ENCODE measurements at places on chromosomes 16 and 17. TPM values are rescaled to one million over a fixed set of nuclear protein-coding genes. Genes with fewer than 3 reads are reported as not detected.

- DNase-seq: no peak
- H3K27me3 ChIP-seq: no peaks in the 10 kb centered on the region
- peaks cover 61% of the 10 kb centered on the region for H3K36me3 ChIP-seq
- no peak overlapping the region for H3K4me3 ChIP-seq
Observed at GRCh38 chr17:42005166-42005565, 12.1 kb downstream of the DNAJC7 start.

- no peak overlapping the region for H3K27ac ChIP-seq
- DNase-seq: no peak
- peaks cover 59% of the 10 kb centered on the region for H3K36me3 ChIP-seq
- H3K27me3 ChIP-seq: no peaks in the 10 kb centered on the region
Observed at GRCh38 chr16:1726661-1727502, 20.9 kb downstream of the MAPK8IP3 start.

GRCh38 chr16:58970775-58971174, 236.7 kb upstream of the GOT2 start:
- H3K4me1 ChIP-seq: no peaks in the 10 kb centered on the region
- H3K4me3 ChIP-seq: no peak overlapping the region
- DNase-seq: no peak
- H3K27me3 ChIP-seq: no peaks in the 10 kb centered on the region
- no peak overlapping the region for H3K27ac ChIP-seq

DNA sequence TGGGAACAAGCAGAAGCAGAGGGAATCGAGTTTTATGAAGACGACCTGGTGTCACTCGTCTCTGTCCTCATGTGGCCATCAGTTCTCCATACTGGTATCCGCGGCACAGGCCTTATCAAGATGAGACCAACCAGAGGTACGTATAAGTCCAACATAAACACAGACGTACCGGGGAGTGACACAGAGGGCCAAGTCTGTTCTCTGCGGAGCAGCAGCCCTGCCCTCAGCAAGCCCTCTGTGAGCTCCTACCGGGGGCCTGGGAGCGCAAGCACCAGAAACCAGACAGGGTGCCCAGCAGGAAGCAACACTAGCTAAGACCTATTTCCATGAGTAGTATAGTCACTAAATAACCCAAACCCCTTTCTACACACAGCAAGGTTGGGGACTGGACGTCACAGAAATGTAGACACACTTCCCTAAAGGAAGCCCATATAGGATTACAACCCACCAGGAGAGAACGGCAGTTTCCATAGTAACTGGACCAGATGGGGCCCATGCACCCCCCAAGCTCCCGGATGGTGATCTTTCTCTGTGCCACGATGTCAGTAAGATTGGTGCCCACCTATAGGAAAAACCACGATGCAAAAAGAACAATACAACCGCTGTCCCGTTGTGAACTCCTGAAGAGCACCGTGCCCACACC, 911 bp downstream of the ARL16 start:
- no peaks in the 10 kb centered on the region for H3K27me3 ChIP-seq
- peak; percentile 46 for DNase-seq
- H3K4me1 ChIP-seq: peaks cover 29% of the 10 kb centered on the region
- H3K27ac ChIP-seq: peak overlapping the region; percentile 56
- peaks cover 69% of the 10 kb centered on the region for H3K36me3 ChIP-seq
- peak overlapping the region; percentile 98 for H3K4me3 ChIP-seq

GRCh38 chr17:61239327-61239726, 160.3 kb upstream of the TBX2 start:
- no peak overlapping the region for H3K4me3 ChIP-seq
- no peak overlapping the region for H3K27ac ChIP-seq
- no peaks in the 10 kb centered on the region for H3K36me3 ChIP-seq
- no peak for DNase-seq

DNA sequence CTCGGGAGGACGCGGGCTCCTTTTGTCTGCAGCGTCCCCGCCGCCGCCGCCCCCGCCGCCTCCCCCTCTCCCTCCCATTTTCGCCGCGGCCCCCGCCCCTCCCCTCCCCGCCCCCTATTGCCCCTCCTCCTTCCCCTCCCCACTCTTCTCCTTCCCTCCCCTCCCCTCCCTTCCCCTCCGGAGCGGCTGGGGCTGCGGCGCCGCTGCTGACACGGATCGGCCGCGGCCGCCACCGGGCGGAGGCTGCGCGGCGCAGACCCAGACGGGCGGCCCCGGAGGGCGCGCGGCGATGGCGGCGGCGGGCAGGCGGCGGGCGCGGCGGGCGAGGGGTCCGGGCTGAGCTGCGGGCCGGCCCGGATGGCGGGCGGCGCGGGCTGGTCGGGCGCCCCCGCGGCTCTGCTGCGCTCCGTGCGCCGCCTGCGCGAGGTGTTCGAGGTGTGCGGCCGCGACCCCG, at the start of gene RAB11FIP4:
TSS of gene RAB11FIP4 (plus strand) at position 180 of the 454 bp plus-strand sequence. CDS start at position 358, 178 bp downstream.
- no peak within 1 kb of the TSS for H3K27ac ChIP-seq
- H3K27me3 ChIP-seq: peaks cover 14% of the 10 kb centered on the region
- H3K4me1 ChIP-seq: peaks cover 12% of the 10 kb centered on the region
- H3K36me3 ChIP-seq: no peaks in the 10 kb centered on the region

- H3K4me3 ChIP-seq: peak within 1 kb of the TSS; percentile 99
- H3K4me1 ChIP-seq: peaks cover 13% of the 10 kb centered on the region
- peak; percentile 81 for DNase-seq
- H3K27ac ChIP-seq: peak within 1 kb of the TSS; percentile 63
- no peaks in the 10 kb centered on the region for H3K27me3 ChIP-seq
Observed at GRCh38 chr16:569445-570254, at the start of gene PIGQ. PIGQ (plus strand) TSS chr16:569968; CDS start chr16:574075, 4,107 bp downstream.

GRCh38 chr17:47847341-47848197, 3.4 kb downstream of the SP6 start:
- no peak overlapping the region for H3K4me3 ChIP-seq
- H3K27me3 ChIP-seq: peaks cover 78% of the 10 kb centered on the region
- no peak overlapping the region for H3K27ac ChIP-seq
- no peaks in the 10 kb centered on the region for H3K36me3 ChIP-seq
- DNase-seq: no peak

DNA sequence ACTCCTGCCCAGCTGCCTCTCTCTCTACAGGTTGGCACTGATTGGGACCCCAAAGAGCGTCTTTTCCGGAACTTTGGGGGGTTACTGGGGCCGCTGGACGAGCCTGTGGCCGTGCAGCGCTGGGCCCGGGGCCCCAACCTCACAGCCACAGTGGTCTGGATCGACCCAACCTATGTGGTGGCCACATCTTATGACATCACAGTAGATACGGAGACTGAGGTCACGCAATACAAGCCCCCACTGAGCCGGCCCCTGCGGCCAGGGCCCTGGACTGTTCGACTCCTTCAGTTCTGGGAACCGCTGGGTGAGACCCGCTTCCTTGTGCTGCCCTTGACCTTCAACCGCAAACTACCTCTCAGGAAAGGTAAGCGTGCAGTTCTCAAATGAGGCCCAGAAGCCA, 12.3 kb downstream of the XYLT2 start:
- H3K27ac ChIP-seq: no peak overlapping the region
- DNase-seq: no peak
- H3K4me3 ChIP-seq: no peak overlapping the region
- H3K27me3 ChIP-seq: no peaks in the 10 kb centered on the region
- H3K36me3 ChIP-seq: peaks cover 82% of the 10 kb centered on the region
- H3K4me1 ChIP-seq: no peaks in the 10 kb centered on the region

DNA sequence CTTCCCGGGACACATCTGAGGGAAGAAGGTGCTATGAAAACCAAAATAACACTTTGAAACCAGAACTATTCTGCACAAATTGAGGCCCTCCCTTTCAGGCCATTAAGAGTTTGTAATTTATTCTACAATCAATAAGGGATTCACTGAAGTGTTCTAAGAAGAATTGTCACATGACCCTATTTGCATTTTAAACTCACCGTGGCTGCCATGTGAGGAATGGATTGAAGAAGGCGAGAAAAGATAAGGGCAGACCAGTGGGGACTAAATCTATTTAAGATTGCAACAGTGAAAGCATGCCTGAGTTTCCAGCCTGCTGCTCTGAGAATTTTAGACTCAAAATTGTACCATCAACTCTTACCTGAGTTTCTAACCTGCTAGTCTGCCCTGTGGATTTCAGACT, 408.8 kb upstream of the SALL1 start:
- H3K36me3 ChIP-seq: no peaks in the 10 kb centered on the region
- no peaks in the 10 kb centered on the region for H3K27me3 ChIP-seq
- H3K4me3 ChIP-seq: no peak overlapping the region
- no peak for DNase-seq
- H3K4me1 ChIP-seq: peaks cover 12% of the 10 kb centered on the region

DNA sequence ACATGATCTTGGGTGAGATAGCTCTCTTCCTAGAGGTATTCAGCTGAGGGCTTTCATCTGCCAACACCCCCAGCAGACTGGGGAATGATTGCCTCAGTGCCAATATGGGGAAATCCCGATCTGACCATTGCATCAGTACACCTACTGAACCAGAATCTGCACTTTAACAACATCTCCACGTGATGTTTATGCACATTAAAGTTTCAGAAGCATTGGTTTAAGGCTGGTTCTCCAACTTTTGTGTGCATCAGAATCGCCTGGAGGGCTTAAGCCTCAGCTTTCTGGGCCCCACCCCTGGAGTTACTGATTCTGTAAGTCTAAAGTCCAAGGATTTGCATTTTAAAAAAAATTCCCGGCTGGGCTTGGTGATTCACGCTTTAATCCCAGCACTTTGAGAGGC, 123.6 kb upstream of the MED13 start:
- H3K27ac ChIP-seq: no peak overlapping the region
- no peaks in the 10 kb centered on the region for H3K36me3 ChIP-seq
- H3K4me3 ChIP-seq: no peak overlapping the region
- no peaks in the 10 kb centered on the region for H3K27me3 ChIP-seq

- DNase-seq: no peak
- H3K4me3 ChIP-seq: no peak overlapping the region
- H3K27ac ChIP-seq: no peak overlapping the region
- H3K4me1 ChIP-seq: no peaks in the 10 kb centered on the region
- no peaks in the 10 kb centered on the region for H3K27me3 ChIP-seq
Observed at GRCh38 chr17:78151514-78152008, 5.4 kb downstream of the C17orf99 start.

DNA sequence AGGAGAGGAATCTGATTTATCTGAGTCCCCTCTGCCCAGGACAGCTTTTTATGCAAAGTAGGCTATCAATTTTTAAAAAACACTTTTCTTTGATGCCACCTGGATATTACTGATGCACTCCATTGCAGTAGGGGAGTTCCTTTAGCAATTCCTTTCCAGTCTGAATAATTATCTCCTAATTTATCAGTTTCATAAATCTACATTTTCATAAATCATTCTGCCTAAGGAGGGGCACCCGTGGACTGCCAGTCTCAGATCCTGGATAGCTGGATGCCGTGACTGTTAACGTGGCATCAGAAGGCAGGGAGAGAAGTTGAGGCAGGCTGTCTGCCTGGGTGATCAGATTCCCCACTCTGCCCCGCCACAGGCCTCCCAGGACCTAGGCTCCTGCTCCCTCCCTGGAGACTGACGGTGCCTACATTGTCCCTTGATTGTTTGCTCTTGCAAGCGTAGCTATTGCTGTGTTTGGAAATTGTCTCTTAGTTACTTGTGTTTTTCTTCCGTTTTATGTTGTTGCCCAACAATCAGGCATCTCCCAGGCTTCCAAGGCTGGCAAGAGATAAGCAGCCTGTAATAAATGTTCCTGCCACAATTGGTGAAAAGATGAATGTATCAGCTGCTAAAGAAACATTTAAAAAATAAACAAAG, 75.2 kb downstream of the KATNIP start:
- 0 out of 2 replicates have a peak, but pooled peaks cover 6% of the 10 kb centered on the region for H3K4me1 ChIP-seq
- H3K36me3 ChIP-seq: no peaks in the 10 kb centered on the region
- DNase-seq: peak; percentile 10
- no peak overlapping the region for H3K4me3 ChIP-seq
- H3K27me3 ChIP-seq: no peaks in the 10 kb centered on the region

DNA sequence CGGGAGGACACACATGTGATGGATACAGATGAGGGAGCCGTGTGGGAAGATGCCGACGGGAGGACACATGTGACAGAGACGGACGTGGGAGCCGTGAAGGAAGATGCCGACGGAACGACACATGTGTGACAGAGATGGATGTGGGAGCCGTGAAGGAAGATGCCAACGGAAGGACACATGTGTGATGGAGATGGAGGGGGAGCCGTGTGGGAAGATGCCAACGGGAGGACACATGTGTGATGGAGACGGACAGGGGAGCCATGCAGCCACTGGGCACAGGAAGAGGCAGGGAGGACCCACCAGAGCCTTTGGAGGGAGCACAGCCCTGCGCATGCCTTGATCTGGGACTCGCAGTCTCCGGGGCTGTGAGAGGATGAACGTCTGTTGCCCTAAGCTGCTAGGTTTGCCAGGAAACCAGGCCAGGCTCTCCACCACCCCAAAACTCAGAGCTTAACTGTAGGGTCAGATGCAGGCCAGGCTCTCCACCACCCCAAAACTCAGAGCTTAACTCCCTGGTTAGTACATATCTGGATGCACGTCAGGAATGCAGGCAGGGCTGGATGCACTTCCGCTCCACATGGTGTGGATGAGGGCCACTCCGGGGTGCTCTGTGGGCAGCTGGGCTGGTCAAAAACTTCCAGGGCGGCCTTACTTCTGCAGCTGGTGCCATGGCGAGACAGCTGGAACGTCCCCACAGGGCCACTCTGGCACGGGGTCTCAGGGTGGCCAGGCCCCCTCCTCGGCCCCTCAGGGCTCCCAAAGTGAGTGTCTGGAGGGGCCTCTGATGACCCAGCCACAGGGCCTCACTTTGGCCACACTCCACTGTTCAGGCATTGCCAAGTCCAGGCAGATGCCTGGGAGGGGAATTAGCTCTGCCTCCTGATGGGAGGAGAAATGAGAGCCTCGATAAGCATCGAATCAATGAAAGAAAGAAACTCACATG, 47.7 kb upstream of the ZNF469 start:
- no peaks in the 10 kb centered on the region for H3K27me3 ChIP-seq
- H3K27ac ChIP-seq: no peak overlapping the region
- H3K36me3 ChIP-seq: peaks cover 6% of the 10 kb centered on the region
- no peak for DNase-seq
- H3K4me3 ChIP-seq: no peak overlapping the region

ALOX15 gene
- total RNA-seq: not detected

CACNG3 gene
- not detected for total RNA-seq

NOTUM gene
- 2.4 TPM for total RNA-seq

TNP2 gene
- total RNA-seq: not detected

ARSG gene
- total RNA-seq: not detected

SOX8 gene
- total RNA-seq: 3.1 TPM

TBC1D26 gene
- total RNA-seq: not detected

KRT33A gene
- total RNA-seq: not detected

PITPNM3 gene
- 6.0 TPM for total RNA-seq

KRTAP4-9 gene
- not detected for total RNA-seq

KRT36 gene
- not detected for total RNA-seq

HBA1 gene
- not detected for total RNA-seq

FBXO39 gene
- not detected for total RNA-seq

CTRB2 gene
- not detected for total RNA-seq
